Stimulated activated CD4-positive, alpha-beta T cell treated with anti-CD3 and anti-CD28 coated beads, Interleukin-4, amount 100 ng/mL, for 4 hours (primary cell): ENCODE measurements at places on chromosomes 1 and 21.

DNA sequence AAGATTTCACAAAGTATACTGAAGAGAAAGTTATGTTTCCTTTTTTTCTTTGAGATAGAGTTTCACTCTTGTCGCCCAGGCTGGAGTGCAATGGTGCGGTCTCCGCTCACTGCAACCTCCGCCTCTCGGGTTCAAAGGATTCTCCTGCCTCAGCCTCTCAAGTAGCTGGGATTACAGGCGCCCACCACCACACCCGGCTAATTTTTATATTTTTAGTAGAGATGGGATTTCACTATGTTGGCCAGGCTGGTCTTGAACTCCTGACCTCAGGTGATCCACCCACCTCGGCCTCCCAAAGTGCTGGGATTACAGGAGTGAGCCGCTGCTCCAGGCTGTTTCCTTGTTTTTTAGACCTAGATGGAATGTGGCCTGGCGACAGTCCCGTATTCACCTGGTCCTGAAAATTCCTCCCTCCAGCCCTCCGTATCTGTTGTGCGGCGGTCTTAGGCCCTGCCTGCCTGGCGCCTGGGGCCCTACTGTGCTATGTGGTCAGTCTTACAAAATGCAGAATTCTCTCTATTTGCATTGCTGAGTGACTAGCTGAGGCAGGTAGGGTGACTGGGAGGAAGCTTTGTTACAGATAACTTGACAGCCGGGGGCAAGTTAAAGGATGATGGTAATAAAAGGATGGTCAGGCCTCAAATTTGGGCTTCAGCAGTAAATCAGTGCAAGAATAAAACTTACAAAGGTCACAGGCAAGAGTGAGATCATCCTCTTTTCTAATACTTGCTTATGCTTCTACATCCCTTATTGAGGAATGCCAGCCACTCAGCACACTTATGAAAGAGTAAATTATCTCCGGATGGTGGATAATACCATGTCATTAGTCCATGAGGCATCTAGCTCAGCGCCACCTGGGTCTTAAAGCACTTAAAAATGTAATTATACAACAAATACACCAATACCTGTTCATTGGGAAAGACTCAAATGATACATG lies 30.3 kb downstream of the PARK7 start:
- no peak for DNase-seq

- no peak for DNase-seq
Observed at GRCh38 chr21:35273333-35273732, 224.2 kb upstream of the RUNX1 start.

- no peak for DNase-seq
Observed at GRCh38 chr1:21639594-21640041, 29.5 kb downstream of the RAP1GAP start.

- DNase-seq = no peak
Observed at GRCh38 chr1:15483971-15484370, 8.1 kb downstream of the CELA2B start.

DNA sequence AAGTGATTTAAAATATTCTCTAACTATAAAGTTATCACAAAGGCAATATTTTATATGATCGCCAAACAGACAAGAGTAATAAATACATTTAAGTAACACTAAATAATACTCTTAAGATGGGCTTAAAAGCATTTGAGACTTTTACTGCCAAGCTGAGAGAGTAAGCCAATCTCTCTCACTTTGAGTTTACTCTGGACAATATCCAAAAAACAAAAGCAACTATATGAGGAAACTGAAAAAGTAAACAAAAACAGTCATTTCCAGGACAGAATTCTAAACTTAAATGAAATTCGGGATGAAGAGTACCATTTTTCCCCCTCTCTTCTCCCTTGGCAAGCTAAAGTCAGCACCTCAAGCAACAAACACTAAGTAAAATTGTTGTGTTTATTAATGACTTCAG lies 173.2 kb downstream of the COP1 start:
- no peak for DNase-seq

- no peak for DNase-seq
Observed at GRCh38 chr1:61285371-61285885, 203.1 kb downstream of the NFIA start.

DNA sequence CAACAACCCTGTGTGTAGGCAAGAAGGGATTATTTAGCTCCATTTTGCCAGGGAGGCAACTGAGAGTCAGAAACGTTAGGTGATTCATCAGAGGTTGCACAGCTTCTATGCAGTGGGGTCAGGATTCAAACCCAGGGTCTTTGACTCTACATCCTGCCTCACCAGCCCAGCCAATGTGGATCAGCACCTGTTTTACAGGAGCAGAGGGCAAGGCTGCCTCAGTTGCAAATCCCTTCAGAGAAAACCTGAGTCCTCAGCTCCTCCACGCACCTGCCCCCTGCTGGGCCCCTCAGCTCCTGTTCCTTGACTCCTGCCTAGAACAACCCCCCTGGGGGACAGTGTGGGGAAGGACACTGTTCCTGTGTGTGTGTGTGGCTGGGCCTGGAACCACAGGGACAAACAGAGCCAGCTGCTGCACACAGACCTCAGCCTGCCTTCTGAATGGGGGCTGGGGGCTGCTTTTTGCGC lies 61.6 kb downstream of the LRRN2 start:
- no peak for DNase-seq

DNA sequence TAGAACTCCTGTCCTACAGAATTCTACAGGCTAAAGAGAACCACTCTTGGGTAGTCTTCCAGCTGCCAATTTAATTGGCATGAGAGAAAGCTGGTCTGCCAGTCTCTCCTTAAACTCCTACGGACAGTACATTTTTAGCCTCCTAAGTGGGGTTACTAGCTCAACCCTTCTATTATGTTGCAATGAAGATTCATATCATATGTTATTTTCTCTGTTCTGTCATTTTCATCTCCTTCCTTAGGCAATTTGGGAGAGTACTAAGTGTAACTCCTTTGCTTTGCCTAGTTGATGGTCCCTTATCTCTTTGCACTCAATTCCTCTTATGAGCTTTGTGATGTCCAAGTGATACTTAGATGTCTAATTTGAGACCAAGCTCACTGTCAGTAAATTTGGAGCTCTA lies 14.0 kb downstream of the GNAT2 start:
- no peak for DNase-seq

DNA sequence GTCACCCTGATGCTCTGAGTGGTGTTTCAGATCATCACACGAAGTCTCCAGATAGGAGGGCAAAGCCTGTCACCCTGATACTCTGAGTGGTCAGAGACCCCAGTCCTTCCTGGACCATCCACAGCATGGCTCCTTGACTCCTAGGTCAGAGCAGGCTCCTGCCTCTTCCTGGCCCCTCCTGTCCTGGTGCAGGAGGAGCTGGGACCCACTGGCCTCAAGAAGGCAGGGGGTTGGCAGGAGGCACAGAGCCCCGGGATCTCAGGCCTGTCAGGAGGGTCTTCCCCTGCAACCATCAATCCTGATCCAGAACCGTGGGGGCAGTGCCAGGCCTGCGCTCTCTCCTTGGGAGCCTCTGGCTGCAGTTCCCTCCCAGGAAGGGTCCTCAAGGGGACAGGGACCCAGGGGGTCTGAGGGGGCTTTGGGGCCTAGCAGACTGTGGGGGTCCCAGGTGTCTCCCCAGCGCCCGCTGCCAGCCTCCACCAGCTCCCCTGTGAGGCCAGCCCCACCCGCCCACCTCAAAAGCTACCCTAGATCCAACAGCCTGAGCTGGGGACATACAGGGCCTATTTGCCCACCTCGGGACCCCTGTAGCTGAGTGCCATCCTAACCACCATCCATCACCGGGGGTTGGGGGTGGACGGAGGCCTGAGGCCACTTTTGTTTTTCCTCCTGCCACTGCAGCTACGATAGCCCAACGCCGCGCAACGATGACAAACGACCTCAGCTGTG lies 27.5 kb downstream of the COL6A1 start:
- DNase-seq = no peak

GRCh38 chr1:59666106-59666505 lies 148.6 kb upstream of the HOOK1 start:
- DNase-seq = no peak

DNA sequence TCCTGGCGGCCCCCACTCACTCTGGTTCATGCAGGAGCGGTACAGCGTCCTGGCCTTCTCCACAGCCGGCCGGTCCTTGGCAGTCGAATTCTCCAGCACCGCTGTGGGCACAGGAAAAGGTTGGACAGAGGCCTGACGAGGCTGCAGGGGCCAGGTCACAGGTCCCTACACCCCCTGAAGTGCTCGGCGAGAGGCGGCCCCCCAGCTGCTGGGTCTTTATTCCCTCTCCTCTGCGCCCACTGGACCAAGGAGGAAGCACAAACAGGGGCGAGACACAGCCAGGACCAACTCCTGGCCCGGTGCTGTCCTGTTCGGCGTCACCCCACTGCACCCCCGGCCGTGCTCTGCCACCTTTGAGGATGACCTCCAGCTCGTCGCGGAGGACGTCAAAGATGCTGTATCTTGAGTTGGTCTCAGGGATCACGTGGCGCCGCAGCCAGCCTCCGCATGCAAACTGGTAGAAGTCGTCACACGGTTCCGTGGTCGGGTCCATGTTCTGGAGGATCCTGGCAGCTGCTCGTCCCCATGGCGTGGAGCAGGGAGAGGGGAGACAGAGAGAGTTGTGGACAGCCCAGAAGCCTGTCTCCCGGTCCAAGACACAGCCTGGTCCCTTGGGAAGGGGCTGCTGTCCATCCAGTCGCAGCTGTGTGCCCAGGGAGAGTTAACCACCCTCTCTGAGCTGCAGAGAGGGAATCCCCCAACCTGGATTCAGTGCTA lies 22.9 kb downstream of the PRXL2B start:
- DNase-seq = no peak

- no peak for DNase-seq
Observed at GRCh38 chr1:55038974-55039341, 390 bp upstream of the PCSK9 start.

DNA sequence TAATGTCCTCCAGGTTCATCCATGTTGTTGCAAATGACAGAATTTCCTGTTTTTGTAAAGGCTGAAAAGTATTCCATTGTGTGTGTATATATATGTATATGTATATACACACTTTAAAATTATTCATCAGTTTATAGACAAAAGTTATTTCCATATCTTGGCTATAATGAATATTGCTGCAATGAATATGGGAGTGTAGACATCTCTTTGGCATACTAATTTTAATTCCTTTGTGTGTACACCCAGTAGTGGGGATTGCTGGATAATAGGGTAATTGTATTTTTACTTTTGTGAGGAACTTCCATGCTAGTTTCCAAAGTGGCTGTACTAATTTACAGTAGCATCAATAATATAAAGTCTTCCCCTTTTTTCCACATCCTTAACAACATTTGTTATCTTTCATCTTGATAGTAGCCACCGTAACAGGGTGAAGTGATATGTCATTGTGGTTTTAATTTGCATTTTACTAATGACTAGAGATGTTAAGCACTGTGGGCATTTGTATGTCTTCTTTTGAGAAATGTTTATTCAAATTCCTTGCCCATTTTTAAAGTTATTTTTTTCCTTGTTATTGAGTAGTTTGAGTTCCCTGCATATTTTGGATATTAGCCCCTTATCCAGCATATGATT lies 243.0 kb downstream of the PDE4B start:
- no peak for DNase-seq

DNA sequence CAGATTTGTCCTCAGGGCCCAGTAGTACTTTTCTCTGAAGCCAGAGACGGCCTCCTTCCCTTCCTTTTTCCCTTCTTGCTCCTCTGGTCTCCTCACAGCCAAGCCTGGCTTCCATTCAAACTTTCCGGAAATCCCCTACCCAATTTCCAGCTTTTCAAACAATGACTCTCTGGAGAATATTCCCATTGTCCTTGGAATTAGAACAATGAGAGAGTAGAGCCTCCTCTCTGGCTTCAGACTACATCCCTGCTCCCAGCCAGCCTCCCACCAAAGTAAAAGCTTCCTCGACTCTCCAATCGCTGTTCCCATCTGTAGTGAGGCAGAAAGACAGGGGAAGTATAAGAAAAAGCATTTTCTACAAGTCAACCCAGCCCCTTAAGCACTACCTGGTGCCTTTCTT lies 77.7 kb upstream of the SOX13 start:
- DNase-seq = no peak

DNA sequence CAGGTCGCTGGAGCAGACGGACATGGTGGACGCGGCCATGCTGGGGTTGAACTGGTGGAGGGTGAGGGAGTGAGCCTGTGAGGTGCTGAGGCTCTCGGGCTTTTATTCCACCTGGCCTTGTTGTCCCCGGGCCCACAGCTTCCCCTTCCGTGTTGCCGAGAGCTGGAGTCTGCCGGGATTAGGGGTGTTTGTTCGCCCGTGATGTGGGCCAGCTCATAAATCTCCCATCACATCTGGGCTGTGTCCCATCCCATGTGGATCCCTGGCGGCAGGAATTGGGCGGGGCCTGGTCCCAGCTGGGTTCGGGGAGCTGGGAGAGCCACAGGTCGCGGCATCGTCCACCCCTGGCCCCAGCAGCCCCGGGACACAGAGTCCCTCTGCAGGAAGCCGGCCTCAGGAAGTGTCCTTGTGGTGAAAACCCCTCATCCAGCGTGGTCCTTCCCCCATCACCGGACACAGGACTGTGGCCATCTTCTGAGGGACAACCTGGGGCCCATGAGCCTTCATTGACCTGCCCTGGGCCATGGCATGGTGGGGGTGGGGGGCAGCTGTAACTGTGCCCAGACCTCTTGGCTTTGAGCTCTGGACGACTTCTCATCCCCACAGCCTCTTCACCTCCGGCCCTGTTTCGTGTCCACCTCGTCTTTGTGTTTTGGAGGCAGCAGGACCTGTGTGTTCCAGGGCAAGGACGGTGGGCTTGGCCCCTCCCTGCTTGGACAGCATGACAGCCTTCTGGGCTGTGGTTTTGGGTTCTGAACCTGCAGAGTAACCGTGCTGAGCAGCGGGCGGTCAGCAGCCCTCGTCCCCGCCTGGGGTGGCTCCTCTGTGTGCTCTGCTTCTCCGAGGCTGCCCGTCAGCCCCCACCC lies at the start of gene KRTAP10-6:
Gene KRTAP10-6, minus strand, starts transcription at position 60 of the 866 bp plus-strand sequence. Its CDS starts 21 bp downstream, at position 39.
- DNase-seq = no peak

DNA sequence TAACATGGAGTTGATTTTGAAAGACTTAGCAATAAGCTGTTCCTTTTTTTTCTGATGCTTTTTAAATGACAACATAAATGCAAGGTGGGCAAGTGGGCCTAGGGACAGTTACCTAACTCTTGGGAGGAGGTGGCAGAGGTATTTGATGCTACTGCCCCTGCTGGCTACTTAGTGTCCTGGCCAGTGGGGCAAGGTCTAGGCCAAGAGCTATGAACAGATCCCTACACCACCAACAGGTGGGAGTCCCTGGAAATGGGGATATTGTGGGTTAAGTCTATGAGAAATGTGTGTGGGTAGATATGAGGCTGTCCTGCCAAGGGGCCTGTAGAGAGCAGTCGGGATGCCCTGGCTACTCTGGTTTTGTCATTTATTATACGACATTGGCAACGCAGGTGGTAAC lies 31.3 kb upstream of the B3GALT5 start:
- no peak for DNase-seq

DNA sequence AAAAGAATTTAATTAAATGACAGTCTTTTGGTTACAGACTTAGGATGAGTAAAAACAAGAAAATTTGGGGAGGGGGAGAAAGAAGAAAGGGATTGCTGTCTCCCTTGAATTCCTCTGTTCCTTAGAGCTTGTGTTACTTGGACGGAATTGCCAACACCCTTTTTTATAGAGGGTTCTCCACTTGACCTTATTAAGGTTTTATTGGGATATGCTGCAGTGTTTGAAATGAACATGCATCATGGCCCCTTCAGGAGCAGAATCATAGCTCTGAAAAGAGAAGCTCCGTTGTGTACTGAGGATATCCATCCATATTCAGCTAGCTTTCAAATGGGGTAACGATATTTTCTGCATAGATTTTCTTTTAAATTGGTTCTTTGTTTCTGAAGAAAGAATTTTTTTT lies 48.2 kb upstream of the DNASE2B start:
- DNase-seq = no peak
